Fibroblast of lung (primary cell): ENCODE measurements at places on chromosomes 6 and 20. TPM values are rescaled to one million over a fixed set of nuclear protein-coding genes. Genes with fewer than 3 reads are reported as not detected.

CCN6 gene
- not detected in 2 replicates for total RNA-seq

TBXT gene
- not detected in 2 replicates for total RNA-seq

ANKRD66 gene
- total RNA-seq = not detected in 2 replicates

SGK2 gene
- total RNA-seq = 0.26 and 0.66 TPM in 2 replicates

FAM184A gene
- 1.3 and 1.7 TPM in 2 replicates for total RNA-seq

SAMD10 gene
- 0.77 and 0.99 TPM in 2 replicates for total RNA-seq

MEI4 gene
- not detected in 2 replicates for total RNA-seq

FBXO5 gene
- total RNA-seq = 6.9 and 8.4 TPM in 2 replicates

BLTP3A gene
- 5.4 and 7.1 TPM in 2 replicates for total RNA-seq

ULBP2 gene
- total RNA-seq = 1.0 and 1.8 TPM in 2 replicates
